ENCODE measurements at places on chromosomes 5 and 9.

DNA sequence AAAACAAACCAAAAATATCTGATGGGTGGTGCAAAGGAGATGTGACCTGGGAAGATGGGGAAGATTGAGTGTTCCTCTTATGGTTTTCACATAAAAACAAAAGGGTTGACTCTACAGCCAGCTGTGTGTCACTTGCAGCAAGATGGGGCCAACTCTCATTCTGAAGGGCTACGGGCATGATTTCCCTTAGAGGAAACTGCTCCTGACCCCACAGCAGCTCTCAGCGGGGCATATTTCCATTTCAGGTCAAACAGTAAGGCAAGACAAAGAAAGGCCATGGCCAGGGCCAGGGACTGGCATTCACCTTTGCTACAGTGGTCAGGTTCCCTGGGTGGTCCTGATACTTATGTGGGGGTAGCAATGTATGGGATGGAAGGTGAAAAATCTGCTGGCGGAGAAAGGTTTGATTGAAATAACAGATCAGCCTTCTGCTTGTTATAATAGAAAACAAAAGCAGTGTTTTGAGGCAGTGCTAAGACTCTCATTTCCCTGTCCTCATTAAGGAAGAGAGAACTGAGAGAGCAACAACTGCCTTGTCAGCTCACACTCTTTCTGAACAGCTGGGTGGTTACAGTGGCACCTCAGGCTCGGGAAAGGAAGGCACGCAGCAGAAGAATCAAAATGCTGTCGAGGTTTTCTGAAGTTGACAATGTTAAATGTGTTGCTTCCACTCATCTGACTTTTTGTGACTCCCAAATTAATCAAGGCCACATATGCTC is 120.7 kb upstream of the PCA3 start:
- DNase-seq, result no peak

- no peak for DNase-seq
These were observed 3.4 kb downstream of the PBX3 start for GRCh38 chr9:125750627-125751011.

GRCh38 chr5:8958602-8959001 is 587.3 kb downstream of the SEMA5A start:
- DNase-seq, result no peak

DNA sequence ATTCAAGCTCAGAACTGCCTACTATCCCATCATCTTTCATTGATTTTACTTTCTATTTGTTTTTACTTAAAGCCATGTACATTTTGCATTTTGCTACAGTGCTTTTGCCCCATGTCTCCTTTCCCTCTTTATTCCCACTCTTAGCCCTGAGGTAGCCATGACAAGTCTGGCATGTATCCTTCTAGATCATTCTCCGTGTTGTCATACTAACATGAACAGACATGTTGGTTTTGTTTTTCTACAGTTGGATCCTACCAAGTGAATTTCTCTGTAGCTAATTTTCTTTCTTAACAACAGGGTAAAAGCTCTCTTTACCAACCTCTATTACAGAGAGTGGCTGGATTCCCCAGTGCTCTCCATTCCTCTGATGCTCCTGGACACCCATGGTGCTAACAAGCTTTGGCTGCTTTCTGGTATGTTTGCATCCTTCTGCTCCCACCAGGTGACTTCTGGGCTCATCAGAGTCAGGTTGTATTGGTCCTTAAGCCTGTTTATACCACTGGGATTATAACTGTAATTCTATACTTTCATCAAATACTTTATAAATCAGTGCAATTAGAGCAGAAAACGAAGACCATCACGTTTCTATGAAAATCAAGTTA is 38.8 kb upstream of the BOD1 start:
- no peak for DNase-seq

GRCh38 chr5:172441262-172441751 is 13.0 kb downstream of the SH3PXD2B start:
- DNase-seq, result no peak
